ENCODE measurements at places on chromosomes 13 and 19.

- DNase-seq: no peak
Observed at GRCh38 chr13:54226876-54227275, 1198.3 kb downstream of the OLFM4 start.

DNA sequence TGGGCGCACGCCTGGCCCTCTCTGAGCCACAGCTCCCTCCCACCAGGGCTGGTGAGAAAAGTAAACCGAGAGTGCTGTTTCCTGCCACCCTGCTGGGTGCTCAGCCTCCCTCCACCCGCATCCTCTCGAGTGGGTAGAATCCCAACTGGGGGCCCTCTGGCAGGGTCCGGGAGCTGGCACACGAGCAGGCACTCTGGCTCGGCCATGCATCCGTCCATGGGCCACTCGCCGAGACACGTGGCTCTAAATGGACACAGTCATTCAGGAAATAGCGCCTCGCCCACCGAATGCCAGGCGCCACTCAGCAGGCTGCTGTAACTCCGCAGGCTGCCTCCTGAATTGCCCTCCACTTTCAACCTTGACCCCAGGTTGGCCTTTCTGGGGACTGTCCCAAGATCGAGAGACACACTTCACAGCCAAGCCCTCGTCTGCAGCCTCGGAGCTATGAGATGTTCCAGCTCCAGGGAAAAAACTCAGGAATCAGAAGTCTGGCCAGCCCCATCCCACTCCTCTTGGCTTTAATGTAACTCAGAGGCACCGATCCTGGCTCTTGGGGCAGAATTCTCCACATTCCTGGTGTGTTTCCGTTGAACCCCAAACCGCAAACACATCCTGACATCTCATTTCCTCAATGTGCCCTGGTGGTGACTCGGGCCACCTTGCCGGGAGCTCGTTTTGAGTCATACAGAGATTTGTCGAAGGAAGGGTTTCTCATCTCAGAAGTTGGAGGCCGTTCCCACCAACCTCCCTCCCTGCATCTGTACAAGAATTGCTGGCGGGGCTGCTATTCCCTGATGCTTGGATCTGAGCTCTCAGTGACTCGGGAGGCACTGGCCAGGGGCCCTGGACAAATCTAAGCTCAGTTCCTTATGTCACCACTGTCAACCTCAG lies 14.1 kb downstream of the KLF2 start:
- DNase-seq: peak; percentile 91

GRCh38 chr13:98198683-98199082 lies 21.6 kb upstream of the RNF113B start:
- no peak for DNase-seq

DNA sequence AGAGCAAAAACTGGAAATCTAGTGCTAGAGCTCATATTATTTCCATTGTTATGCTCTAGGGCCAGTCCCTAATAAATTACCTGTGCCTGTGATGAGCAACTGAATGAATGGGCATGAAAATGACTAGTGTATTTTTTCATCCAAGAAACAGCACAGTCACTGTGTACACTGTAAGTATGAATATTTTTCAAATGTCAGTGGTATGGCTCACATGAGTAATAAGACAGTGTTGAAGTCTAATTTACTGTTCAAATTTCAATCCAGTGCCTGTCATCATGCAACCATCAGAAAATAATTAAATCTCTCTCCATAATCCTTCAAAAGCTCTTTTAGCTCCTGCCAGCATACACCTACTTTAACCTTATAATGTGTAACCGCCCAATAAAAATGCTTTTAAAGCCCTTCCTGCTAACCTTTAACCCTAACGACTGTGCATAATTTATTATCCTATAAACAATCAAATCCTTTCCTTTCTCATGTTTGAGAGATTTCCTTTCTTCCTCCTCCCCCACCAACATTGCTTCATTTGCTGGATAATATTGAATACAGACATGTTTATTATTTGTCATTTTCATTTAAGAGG lies 378.3 kb downstream of the GPC5 start:
- DNase-seq: no peak

Measured in activated CD4-positive, alpha-beta T cell treated with anti-CD3 and anti-CD28 coated beads, Interleukin-2, Interleukin-6, amounts not matched to agents 100 ng/mL and 50 ng/mL, durations not matched to agents 16 hours and 8 hours (primary cell).